Stimulated activated CD8-positive, alpha-beta memory T cell treated with anti-CD3 and anti-CD28 coated beads, Interleukin-2, amount 100 ng/mL, for 1 hour (primary cell): ENCODE measurements at places on chromosomes 3 and 15.

DNA sequence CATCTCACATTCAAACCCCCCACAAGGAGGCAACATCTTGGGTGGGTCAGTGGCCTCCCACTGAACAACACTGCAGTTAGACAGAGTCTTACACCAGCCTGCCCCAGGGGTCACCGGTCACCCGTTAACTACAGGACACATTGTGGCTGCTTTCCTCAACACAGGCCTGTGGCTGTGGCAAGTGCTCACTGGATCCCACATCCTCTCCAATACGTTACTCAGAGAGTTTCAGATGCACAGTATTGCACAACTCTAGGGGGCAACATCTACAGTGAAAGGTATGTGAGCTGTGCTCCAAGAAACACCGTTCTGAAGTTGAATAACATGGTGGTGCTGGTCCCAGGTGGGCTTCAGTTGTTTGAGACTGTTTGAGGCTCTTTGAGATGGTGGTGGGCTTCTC lies 41.0 kb downstream of the CTDSPL start:
- DNase-seq: no peak

DNA sequence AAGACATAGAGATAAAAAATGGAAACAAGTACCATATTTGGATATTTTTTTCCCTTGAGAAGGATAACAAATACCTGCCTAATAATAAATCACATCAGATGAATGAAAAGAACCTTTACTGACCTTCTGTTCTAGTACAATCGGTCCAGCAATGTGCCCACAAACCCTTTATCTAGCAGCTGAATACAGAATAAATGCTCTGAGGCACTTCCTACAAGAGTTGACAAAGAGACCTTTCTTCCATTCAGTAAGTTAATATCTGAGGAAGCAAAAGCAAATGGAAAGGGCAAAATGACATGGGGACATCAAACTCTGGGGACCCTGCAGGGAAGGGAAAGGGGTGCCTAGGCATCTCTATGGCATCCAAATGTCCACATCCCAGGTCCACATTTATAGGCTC lies 115.8 kb downstream of the NEK10 start:
- no peak for DNase-seq

- no peak for DNase-seq
These were observed 921.6 kb upstream of the SEMA6D start for GRCh38 chr15:46795685-46796084.

GRCh38 chr3:102114264-102114979 lies 265.1 kb downstream of the NFKBIZ start:
- DNase-seq: no peak

DNA sequence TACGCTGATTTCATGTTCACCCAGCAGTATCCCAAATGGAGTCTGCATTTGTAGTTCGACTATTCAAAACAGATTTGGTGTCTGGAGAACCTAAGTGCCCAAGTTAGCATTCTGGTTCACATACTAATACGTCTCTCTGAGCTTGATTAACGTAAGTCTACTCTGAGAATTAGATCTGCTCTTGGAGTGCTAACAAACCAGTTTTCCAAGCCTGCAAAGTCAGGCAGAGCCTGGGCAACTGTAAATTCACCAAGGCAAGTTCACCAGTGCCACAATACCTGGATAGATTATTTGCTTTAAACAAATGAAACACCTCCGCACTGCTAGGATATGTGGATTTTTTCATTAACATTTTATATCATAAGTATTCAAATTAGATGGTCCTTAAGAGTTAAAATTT lies 912.6 kb downstream of the ROBO1 start:
- DNase-seq: no peak

DNA sequence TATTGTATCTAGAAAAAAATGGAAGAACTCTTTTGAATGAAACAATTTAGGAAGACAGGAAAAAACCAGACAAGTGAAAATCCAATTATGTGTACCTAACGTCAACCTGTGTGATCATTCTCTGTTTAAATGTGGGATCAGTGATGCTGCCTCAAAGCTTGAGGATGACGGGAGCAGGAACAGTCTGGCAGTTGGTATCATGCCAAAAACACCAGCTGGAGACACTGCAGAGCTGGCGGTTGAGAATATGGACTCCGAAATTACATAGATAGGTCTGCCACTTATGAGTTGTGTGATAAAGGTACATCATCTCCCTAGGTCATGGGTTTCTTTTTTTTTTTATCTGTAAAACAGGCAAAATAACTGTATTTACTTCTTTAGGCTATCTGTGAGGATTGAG lies 480.5 kb downstream of the CNTN4 start:
- DNase-seq: no peak

- DNase-seq: no peak
These were observed 162.7 kb downstream of the FGF12 start for GRCh38 chr3:192564611-192565010.

DNA sequence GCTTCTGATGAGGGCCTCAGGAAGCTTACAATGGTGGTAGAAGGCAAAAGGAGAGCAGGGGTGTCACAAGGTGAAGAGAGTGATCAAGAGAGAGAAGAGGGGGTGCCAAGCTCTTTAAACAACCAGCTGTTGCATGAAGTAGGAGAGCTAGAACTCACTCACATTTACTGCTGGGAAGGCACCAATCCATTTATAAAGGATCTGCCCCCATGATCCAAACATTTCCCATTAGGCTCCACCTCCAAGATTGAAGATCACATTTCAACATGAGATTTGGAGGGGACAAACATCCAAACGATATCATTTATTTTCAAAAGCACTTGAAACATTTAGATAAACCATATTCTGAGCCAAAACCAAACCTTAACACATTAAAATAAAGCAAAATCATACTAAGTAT lies 26.3 kb downstream of the ANKRD28 start:
- DNase-seq: no peak

GRCh38 chr3:71064291-71064955 lies 519.1 kb downstream of the FOXP1 start:
- DNase-seq: no peak

DNA sequence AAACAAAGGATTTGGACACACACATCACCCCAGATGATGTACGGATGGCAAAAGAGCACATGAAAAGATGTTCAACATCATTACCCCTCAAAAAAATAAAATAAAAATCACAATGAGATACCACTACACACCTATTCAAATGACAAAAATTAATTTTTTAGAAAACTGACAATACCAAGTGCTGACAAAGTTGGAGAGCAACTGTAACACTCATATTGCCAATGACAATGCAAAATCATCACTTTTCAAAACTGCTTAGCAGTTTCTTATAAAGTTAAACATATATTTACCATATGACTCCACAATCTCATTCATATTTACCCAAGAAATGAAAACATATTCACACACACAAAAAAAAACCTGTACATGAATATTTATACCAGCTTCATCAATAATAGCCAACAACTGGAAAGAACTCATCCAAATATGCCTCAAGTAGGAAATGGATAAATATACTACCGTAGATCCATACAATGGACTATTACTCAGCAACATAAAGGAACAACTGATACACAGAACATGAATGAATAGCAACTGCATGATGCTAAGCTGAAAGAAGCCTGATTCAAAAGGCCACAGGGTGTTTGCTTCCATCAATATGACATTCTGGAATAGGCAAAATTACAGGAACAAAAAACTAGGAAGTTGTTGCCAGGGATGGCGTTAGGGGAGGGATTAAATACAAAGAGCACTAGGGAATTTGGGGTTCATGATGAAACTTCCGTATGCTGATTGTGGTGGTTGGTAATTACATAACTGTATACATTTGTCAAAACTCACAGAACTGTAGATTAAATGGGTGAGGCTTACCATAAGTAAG lies 1.3 kb downstream of the FSIP1 start:
- no peak for DNase-seq
